ENCODE measurements at places on chromosomes 4 and X.
A peak's percentile ranks its signal among the peaks of the same experiment; 100 is the strongest.

GRCh38 chr4:110527156-110527555 lies 51.2 kb downstream of the ENPEP start:
- no peak for DNase-seq

GRCh38 chr4:127782275-127783025 lies at the start of gene HSPA4L:
HSPA4L (plus strand) TSS chr4:127782322; CDS start chr4:127782551, 229 bp downstream.
- DNase-seq = peak; percentile 8

- no peak for DNase-seq
Measured at GRCh38 chr4:134546279-134546678, 344.7 kb upstream of the PABPC4L start.

DNA sequence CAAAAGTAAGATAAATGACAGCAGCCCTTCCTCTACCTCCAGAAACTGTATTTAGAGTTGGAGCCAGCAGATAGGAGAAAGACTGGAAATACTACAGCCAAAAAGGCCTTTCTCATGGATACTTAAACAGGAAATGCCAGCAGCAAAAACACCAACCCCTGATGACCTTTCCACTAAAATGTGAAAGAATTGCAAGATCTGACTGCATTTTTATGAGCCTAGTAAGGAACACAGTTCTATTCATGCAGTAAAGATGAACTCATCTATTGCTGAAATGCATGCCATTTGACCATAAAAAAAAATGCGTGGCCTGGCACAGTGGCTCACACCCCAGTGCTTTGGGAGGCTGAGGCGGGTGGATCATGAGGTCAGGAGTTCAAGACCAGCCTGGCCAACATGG lies 19.9 kb downstream of the ABCG2 start:
- DNase-seq = no peak

GRCh38 chr4:113950207-113950606 lies 29.2 kb downstream of the ARSJ start:
- DNase-seq = no peak

DNA sequence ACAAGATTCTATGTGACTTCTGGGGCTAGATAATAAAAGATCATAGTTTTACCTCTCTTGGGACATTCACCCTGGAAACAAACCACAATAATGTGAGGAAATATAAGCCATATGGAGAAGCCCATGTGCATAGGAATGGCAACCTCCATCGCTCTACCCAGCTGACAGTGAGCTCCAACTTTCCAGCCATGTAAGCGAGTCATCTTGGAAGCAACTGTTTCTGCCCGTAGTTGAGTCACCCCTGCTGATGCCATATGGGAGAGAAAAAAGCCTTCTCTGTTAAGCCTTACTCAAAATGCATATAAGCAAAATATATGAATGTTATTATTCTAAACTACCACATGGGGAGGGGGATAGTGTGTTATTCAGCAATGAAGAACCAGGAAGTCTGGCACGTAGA lies 31.4 kb upstream of the RELL1 start:
- DNase-seq = no peak

GRCh38 chrX:21711129-21711847 lies 46.6 kb downstream of the SMPX start:
- no peak for DNase-seq

DNA sequence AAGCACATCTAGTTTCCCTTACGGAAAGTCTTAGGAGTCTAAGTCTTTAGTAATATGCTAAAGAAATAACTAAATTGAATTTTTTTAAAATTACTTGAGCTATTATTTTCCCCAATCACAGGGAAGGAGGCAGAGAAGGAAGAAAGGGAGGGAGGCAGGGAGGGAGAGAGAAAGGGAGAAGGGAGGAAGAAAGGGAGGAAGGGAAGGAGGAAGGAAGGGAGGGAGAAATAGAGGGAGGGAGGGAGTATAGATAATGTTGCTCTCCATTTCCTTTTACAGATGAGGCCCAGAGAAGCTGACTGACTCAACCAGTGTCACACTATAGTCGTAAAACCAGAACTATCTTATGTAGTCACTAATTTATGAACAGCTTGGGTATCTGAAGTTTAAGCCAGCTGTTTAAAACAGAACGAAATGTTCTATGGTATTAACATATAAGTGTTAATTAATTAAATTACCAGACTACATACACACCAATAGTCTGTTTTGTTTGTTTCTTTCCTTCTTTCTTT lies 14.6 kb downstream of the SH3RF1 start:
- no peak for DNase-seq

GRCh38 chr4:16627999-16628398 lies 270.4 kb downstream of the LDB2 start:
- DNase-seq = no peak

GRCh38 chr4:117137145-117137544 lies 51.8 kb upstream of the TRAM1L1 start:
- DNase-seq = no peak

GRCh38 chr4:137389911-137390520 lies 142.3 kb downstream of the PCDH18 start:
- no peak for DNase-seq

GRCh38 chrX:139909712-139910111 lies 23.1 kb downstream of the ATP11C start:
- DNase-seq = no peak

- DNase-seq = no peak
Measured at GRCh38 chr4:137678796-137679195, 146.5 kb upstream of the PCDH18 start.

- no peak for DNase-seq
Measured at GRCh38 chrX:39518476-39519029, 579.2 kb downstream of the BCOR start.

DNA sequence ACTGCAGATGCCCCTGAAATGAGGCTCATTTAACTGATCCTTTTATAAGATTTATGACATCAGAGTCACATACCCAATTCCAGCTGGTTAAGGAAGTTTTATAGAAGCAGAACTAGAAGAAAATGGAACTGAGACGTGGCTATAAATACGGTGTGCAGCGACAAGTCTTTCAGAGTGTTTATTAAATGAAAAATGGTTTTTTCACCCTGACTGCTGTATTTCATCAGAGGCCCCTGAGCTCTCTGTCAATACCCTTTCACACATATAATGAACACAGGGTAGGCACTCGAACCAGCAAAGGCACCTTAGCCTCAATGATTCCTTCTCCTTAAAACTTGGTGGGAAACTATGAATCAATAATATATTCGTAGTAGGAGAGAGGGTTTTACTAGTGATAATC lies 380.8 kb upstream of the ANXA10 start:
- DNase-seq = no peak

- no peak for DNase-seq
Measured at GRCh38 chrX:45972636-45973035, 572.6 kb downstream of the ZNF674 start.

DNA sequence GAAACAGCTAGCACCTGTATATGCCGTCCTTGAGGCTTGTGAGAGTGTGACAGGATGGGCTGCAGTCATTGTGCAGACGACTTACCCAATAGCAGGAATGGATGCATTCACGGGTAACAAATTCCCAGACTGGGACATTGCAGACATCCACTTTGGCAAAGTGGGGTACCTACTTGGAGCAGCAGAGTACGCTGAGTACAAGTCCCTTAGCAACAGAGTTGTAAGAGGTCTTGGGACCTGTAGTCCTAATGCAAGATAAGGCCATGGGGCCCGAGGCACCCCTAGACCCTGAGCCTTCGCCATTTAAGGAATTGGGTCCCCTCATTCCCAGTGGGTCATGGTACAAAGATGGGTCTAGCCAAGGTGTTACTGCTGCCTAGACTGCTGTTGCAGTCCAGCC lies 55.4 kb upstream of the CCDC149 start:
- DNase-seq = no peak

DNA sequence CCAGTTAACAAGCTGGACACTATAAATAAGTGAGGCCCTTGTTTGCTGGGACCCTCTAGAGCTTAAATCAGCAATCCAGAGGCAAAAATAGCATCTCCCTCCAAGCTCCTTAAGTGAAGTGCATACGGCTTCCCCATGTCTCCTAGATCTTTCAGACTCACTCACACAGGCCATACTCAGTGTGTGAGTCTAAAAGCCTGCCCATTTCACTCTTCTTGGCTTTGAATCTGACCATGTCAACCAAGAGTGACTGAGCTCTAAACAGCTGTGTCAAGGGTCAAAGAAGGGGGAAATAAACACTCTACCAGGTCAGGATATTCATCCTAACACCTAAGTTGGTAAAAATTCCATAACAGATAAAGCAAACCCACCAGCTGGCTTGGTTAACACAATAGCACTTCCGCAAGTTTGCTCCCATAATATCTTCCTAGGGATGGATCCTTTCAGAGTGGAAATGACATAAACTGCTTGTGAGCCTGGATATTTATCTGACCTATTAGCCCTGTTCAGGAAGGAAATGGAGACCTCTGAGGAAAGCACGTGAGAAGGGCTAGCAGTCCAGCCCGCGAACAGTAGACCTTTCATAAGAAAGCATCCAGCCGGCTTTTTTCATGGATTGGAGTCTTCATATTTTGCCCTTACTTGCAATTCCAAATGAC lies 65.6 kb downstream of the MID1 start:
- no peak for DNase-seq

DNA sequence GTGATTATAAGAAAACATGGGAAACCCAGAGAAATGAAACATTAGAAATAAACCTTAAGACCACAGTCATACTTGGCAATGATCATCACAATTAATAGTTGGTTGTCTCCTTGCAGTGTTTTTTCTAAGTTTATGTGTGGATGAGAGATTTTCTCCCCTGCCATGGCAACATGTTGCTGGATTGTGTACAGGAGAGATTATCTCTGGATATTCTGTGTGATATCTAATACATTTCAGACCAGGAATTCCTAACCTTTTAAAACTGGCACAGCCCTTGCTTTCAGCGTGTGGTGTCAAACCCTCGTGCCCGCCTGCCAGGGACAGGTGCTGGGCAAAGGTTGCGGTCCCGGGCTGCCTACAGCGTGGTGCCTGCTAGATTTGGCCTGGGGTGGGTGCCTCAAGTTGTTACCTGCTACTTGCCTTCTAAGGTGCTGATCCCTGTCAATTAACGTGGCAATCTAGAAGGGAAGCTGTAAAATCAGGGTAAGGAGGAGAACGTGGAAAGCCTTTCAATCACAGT lies 100.5 kb downstream of the TMEM131L start:
- DNase-seq = no peak

GRCh38 chrX:15215366-15215765 lies 54.5 kb downstream of the ASB9 start:
- no peak for DNase-seq

- DNase-seq = no peak
Measured at GRCh38 chrX:21781525-21781924, 23.6 kb upstream of the SMPX start.

DNA sequence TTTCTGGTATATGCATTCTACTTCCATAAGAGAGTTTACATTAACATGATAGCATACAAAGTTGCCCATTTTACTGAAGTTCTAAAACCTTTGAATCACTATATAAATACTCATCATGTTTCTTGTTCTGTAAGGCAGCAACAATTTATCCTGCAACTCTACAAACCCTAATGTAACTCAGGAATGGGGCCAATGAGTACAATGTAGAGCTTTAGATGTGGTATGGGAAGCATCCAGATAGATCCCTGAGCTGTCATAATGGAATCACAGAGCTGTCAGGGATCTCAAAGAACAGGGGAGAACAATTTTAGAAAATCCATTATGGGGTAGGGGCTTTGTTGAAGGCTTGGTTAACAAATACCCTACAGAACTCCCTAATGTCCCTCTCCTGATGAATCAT lies 88.5 kb downstream of the DCUN1D4 start:
- DNase-seq = no peak

DNA sequence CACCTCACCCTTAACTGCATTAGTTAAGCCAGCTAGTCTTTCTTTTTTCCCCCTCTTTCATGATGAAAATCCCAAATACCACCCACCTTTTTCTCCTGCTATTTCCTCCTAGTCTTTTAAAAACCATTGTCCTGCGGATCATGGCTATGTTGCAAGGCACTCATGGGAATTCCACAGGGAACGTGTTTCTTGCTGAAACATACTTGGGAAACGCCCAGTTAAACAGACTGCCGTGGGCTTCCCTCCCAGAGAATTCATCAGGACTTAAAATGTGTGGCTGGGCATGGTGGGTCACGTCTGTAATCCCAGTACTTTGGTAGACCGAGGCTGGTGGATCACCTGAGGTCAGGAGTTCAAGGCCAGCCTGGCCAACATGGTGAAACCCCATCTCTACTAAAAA lies 32.2 kb downstream of the XG start:
- DNase-seq = no peak

GRCh38 chrX:106510713-106511403 lies 100.9 kb upstream of the RADX start:
- no peak for DNase-seq

- DNase-seq = no peak
Measured at GRCh38 chr4:53840643-53841042, 223.8 kb downstream of the CHIC2 start.

- DNase-seq = no peak
Measured at GRCh38 chr4:38688676-38689355, 24.8 kb downstream of the KLF3 start.

DNA sequence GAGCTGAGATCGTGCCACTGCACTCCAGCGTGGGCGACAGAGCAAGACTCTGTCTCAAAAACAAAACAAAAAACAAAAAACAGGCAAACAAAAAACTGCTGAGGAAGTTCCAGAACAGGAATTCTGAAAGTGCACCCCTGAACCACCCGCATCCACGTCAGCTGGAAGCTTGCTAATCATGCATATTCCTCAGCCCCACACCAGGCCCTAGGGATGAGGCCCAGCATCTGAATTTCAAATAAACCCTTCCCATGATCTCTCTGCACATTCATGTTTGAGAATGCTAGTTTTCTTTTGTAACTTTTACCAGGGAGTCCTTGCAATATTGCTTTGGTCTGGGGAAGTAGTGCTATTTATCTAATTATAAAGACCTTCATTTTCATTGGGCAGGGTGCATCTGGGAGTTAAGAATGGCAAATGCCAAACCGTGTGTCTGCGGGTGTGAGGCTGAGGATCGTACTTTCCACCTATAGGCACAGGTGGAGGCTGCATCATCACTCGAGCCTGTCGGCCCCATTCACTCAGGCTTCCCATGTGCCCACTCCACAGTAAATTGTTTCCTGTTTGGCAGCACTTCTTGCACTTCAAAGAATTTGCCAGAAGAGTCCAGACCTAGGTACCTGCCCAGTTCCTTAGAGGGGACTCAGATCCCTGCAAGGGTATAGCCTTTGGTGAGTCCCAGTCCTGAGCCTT lies 23.6 kb downstream of the CCKAR start:
- no peak for DNase-seq

DNA sequence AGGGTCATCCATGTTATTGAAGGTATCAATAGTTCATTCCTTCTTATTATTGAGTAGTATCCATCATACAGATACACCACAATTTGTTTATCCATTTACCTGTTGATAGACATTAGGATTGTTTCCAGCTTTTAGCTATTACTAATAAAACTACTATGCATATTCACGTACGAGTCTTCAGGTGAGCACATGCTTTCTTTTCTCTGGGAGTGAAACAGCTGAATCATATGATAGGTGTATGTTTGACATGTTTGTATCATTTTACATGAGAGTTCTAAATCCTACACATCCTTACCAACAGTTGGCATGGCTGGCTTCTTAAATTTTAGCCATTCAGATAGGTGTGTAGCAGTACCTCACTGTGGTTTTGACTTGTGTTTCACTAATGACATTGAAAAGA lies 556.6 kb upstream of the DIPK2B start:
- no peak for DNase-seq
